SW480 (cell line): ENCODE measurements at places on chromosomes 2 and 18.
A peak's percentile ranks its signal among the peaks of the same experiment; 100 is the strongest.

GRCh38 chr18:59760212-59760611, 63.0 kb upstream of the CCBE1 start:
- DNase-seq, result no peak

GRCh38 chr18:23337599-23338444, 115.3 kb upstream of the RIOK3 start:
- peak; percentile 10 for DNase-seq

DNA sequence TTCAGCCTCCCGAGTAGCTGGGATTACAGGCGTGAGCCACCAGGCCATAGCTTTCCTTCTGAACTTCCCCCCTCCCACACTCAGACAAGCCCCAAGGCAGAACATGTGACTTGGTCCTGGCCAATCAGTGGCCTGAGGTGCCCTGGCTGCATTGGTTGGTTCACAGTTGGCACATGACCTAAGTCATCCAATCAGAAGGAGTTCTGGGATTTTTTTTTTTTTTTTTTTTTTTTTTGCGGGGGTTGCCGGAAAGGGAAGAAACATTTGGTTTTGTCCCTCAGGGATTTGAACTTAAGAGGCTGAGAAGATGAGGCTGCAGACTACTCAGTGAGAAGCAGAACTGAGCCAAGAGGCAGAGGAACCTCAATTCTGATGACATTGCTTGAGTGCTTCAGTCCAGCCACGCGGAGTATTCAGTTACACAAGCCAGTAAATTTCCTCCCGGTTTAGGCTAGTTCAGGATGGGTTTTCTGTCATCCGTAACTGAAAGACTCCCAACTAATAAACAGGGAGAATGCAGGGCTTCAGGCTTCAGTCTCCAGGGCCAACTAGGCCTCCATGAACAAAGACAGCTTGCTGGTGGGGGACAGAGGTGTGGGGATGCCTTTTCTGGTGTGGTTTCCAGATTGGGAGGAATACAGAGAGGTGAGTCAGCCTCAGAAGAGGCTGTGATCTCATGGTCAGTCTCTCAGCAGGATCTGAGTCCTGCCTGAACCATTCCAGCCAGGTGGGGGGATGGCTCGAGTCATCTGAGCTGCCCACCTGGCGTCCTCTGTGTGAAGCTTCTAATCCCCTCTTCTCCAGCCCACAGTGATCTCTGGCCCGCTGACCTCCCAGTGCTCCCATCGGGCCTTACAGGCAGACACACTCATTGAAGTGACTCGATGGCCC, 9.2 kb downstream of the PTMA start:
- DNase-seq, result no peak

- no peak for DNase-seq
Observed at GRCh38 chr2:41718705-41719104, 329.1 kb upstream of the PKDCC start.

DNA sequence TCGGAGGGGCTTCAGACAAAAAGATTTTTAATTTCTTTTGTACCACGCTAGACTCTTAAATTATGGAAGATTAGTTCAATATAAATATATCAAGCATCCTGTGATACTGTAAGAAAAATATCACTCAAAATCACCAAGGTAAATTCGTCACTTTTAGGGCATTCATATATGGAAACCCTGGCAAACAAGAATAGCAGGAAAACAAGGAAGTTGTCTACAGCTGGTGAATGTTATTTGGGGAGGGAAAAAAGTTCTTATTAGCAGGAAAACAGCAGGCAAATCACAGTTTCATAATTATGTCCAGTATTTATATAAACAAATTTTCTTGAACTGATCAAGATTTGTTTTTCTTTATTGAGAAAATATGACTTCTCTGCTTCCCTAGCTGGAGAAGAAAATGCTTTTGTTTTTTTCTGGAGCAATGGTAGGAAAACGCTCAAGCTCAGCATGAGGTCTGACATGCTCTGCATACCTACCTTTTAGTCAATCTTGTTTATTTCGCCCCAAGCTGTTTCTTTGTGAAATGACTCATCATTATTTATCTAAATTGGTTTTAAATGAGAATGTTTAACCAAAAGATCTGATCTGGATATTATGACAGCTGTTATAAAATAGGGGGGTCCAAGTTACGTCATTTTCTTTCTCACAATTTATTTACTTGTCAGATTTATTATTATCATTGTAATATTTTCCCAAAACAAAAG, 14.7 kb downstream of the LINC00305 start:
- DNase-seq, result no peak

GRCh38 chr2:236988690-236989624, 96.7 kb upstream of the COPS8 start:
- DNase-seq, result no peak

DNA sequence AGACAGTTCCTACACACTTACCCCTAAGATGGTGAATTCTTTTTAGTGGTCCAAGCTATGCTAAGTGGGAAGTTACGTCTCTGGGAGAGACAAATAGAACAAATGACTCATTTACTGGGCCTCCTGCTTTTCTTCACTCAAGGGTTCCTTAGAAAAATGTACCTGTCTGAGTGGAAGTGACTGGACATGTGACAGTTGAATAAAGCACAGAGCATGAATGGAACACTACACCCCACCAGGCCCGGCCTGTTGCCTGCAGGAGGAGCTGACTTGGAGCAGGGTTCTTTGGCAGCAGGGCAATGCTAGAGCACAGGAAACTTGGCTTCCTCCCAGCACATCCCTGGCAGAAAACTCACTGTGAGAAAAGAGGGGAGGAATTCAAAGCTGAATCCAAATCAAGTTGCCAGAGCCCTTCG, 451.0 kb upstream of the SETBP1 start:
- DNase-seq, result no peak

DNA sequence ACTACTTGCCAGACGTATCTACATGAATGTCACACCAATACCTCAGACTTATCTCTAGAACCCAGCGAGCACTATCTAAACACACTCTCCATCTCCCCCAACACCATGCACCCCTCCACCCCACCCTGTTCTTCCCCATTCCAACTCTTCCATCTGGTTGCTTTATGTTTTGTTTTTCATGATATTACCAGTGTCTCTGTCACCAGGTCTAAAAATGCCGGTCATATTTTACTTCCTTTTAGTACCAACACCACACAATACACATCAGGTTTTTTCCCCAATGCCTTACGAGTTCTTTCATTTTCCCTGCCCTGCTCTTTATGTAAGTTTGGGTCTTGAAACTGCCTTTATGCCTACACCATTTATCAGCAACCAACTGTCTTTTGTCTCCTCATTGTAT, 10.2 kb upstream of the ITGA4 start:
- no peak for DNase-seq
